ENCODE measurements at places on chromosomes 7 and 10. TPM values are rescaled to one million over a fixed set of nuclear protein-coding genes. Genes with fewer than 3 reads are reported as not detected.

The VSTM4 gene
- 15.8 TPM for total RNA-seq

The FBXO24 gene
- total RNA-seq = 0.65 TPM

The SLC16A9 gene
- 0.35 TPM for total RNA-seq

The FAM180A gene
- total RNA-seq = 40.6 TPM

The GUSB gene
- 14.9 TPM for total RNA-seq

The CFAP46 gene
- total RNA-seq = 1.5 TPM

The GATA3 gene
- total RNA-seq = 3.4 TPM

The LRRC18 gene
- total RNA-seq = not detected

The SLC39A12 gene
- not detected for total RNA-seq

The SEMA3E gene
- 0.19 TPM for total RNA-seq

The MKX gene
- not detected for total RNA-seq

The SMKR1 gene
- total RNA-seq = not detected

The RSPH10B2 gene
- not detected for total RNA-seq

The ANXA8 gene
- 0.96 TPM for total RNA-seq

The FRG2B gene
- total RNA-seq = not detected

The PLAC9 gene
- 17.7 TPM for total RNA-seq

The BMPER gene
- total RNA-seq = 1.4 TPM

The ZNF425 gene
- 0.21 TPM for total RNA-seq

The PRPF18 gene
- total RNA-seq = 16.3 TPM

The SERPINE1 gene
- total RNA-seq = 4.6 TPM

The MBL2 gene
- not detected for total RNA-seq

The SKAP2 gene
- total RNA-seq = 6.2 TPM

The SPDYE6 gene
- not detected for total RNA-seq

The MET gene
- total RNA-seq = 11.3 TPM

The WBP1L gene
- total RNA-seq = 75.1 TPM

The ZNF853 gene
- 27.8 TPM for total RNA-seq

The SPDYE2 gene
- not detected for total RNA-seq

The ZCWPW1 gene
- 4.9 TPM for total RNA-seq

Measured in heart left ventricle (tissue), 16 donors.